ENCODE measurements at places on chromosomes 4 and X.

- no peak for DNase-seq
Measured at GRCh38 chrX:29530501-29530900, 684.9 kb upstream of the MAGEB2 start.

GRCh38 chr4:182922501-182923284 is 5.5 kb upstream of the DCTD start:
- DNase-seq, result no peak

GRCh38 chr4:145781351-145781750 is 101.4 kb downstream of the C4orf51 start:
- DNase-seq, result no peak

- DNase-seq, result no peak
Measured at GRCh38 chrX:149433051-149433450, 72.1 kb downstream of the IDS start.

DNA sequence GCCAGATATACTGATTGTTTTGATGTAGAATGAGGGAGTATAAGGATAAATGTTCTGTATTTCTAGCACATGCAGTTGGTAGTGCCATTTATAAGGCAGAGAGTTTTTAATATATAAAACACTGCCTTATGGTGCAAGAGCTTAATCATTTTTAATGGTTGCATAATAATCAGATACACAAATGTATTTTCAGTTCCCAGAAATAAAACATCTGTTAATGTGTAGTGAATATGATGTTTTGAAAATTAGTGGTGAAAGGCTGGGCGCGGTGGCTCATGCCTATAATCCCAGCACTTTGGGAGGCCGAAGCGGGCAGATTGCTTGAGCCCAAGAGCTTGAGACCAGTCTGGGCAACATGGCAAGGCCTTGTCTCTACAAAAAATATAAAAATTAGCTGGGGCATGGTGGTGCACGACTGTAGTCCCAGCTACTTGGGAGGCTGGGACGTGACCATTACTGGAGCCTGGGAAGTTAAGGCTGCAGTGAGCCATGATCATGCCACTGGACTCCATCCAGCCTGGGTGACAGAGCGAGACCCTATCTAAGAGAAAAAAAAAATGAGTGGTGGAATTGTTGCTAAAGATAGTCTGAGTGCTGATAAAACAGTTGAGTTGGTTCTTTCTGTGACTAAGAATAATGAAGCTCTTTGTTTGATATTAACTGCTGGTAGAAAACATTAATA is 29.3 kb downstream of the CLCN3 start:
- no peak for DNase-seq

GRCh38 chr4:179328627-179329026 is 1886.4 kb upstream of the AGA start:
- no peak for DNase-seq

- no peak for DNase-seq
Measured at GRCh38 chr4:78661921-78662521, 110.5 kb downstream of the ANXA3 start.

GRCh38 chr4:53694666-53695065 is 103.4 kb upstream of the LNX1 start:
- no peak for DNase-seq

- no peak for DNase-seq
Measured at GRCh38 chr4:138910914-138911336, 104.7 kb upstream of the NOCT start.

DNA sequence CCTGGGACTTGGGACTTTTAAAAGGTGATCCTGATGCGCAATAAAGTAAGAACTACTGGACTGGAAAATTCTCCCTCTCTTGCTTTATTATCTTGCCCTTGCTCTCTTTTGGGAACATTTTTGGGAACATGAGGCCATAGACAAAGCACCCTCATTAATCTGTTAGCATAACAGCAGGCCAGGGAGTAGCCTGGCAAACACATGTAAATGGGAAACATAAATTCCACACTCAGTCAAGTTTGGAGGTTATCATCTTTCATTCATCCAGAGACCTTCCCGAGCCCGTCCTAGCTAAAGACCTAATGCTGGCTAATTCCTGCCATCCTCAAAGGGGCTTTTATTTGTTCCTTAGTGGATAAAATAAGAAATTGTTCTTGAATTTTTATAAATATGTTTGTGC is 162.8 kb upstream of the ARX start:
- no peak for DNase-seq

- no peak for DNase-seq
Measured at GRCh38 chr4:6956087-6956433, 46.4 kb downstream of the TBC1D14 start.

GRCh38 chr4:39256436-39256835 is 74.1 kb downstream of the WDR19 start:
- no peak for DNase-seq

DNA sequence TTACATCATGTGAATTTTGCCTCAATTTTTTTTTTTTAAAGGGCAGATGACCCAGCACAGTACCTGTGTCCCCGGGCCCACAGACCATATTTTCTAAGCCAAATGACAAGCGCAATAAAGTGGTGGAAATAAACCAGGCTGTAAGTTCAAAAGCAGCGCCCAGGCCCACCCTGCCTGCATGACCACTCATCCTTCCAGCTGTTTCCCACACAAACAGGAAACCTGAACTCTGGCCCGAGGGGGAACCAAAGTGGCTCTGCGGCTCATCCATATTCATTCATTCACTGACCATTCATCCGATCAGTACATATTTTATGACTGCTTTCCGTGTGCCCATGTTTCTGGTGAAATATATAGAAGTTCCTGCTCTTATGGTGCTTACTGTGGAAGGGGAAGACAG is 33.7 kb upstream of the CRMP1 start:
- DNase-seq, result no peak

GRCh38 chrX:85994797-85995196 is 52.6 kb downstream of the CHM start:
- DNase-seq, result no peak

All from stimulated activated CD4-positive, alpha-beta T cell treated with anti-CD3 and anti-CD28 coated beads, TNF-alpha, amount 100 ng/mL, for 48 hours (primary cell).